ENCODE measurements at places on chromosomes 2 and 18.

GRCh38 chr2:30237239-30237965, 6.1 kb downstream of the LBH start:
- DNase-seq, result no peak

GRCh38 chr2:53751728-53752127, 15.9 kb upstream of the CHAC2 start:
- DNase-seq, result no peak

GRCh38 chr2:18061717-18062116, 183.2 kb downstream of the KCNS3 start:
- no peak for DNase-seq

DNA sequence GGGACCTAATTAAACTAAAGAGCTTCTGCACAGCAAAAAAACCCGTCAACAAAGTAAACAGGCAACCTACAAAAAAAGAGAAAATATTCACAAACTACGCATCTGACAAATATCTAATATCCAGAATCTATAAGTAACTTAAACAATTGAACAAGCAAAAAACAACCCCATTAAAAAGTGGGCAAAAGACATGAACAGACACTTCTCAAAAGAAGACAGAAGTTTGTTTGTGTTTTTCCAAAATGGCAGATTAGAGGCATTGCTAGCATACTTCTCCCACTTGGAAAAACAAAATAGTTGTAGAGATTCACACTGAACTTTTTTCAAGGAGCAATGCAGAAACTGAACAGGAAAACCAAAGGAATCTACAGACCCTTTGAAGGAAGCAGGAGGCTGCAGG, 37.6 kb downstream of the FLACC1 start:
- no peak for DNase-seq

DNA sequence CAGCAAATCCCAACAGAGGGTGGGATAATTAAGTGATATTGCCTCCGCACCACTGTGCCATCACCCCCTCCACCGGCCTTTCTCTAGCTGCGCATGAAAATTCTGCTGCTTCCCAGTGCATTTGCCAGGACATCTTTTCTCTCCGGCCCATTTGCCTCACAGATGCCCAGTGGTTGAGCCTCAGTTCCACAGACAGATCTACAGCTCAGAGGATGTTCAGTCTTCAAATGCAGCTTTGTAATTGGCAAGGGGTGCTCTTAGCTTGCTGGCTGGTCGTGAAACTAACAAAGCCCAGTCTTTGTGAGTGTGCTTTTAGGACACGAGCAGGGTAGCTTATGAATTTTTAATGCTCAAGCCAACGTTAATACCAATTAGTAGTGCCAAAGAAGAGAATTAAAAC, 253.3 kb upstream of the REV1 start:
- DNase-seq, result no peak

DNA sequence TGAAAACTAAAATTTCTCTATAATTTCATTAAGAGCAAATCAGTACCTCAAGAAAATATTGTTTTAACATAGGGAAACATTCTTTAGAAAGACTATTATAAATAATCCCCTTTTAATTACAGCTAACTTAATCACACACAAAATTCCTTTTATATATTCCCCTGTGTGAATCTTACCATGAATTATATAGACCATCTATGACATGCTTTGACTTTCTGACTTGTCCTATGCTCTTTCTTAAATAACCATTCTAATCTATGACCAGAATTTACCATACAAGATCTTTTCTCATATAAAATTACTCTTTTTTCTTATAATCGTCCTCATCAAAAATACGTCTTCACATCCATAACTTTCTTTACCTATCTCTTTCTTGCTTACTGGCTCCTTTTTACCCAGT, 824.2 kb upstream of the FAM98A start:
- DNase-seq, result no peak

DNA sequence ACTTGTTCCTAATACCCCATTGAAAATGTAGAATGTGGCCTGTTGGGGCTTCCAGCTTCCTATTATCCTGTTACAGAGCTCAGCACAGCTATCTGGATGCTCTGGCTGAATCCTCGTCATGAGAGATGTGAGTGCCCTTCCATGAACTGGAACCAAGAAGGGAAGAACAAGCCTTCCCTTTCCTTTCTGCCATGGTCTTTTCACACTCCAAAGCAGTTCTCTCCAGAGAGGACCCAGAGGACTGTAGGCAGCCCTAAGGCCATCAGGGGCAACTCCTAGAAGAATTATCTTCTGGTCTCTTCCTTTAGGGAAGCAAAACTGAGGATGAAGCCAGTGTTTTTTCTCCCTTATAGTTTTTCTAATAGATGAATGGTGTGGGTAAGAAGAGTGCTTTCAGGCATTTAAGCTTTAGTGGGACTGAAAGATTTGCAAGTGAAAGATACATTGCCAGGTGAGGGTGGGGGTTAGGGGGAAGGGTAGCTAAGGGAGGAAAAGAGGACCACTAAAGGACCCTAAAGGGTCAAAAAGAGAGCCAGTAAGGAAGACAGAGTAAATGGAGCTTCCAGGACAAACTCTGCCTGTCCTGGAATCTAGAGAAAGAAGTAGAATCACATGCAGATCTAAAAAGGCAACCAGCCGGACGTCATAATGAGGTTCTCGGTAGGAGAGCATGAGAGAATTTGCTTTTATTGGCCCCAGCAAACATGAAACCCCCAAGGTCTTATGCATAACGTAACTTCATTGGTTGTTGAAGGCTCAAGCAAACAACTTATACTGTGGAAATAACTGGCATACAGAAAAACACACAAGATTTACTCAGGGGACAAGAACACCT, 12.4 kb upstream of the XPO1 start:
- DNase-seq, result no peak

GRCh38 chr2:64946769-64947247, 42.4 kb upstream of the SLC1A4 start:
- no peak for DNase-seq

DNA sequence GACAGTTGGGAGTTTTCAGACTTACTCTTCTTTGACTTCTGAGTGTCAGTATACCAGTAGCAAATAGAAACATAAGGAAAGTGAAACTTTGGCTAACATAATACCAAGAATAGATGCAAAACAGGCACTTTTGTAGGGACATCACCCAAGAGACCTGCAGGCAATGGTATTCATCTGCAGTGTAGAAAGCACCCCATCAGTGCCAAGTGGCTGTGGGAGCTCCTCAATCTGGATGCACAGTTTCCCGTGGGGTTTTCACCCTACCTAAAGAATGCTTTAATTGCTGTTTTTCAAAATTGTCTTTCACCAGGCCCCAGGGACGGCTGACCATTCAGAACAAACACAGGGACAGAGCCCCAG, 96.6 kb upstream of the GPR45 start:
- no peak for DNase-seq

DNA sequence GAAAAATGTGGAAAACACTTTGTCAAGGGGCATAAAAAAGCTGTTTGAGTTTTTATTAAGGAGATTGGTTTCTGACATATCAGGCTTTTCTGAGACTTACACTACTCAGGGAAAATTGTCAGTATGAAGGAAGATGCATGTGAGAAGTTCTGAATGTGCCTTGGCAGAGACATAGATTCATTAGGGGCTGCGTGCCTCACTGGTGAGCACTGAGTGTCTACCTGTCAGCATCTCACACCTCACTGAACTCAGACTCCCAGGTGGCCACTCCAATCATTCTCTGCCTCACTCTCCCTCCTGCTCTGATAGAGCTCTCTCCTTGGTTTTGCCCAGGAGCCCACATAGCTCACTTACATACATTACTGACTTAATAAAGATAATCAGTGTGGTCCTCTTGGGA, 372.6 kb downstream of the LRRTM4 start:
- no peak for DNase-seq

GRCh38 chr2:134253804-134254203, at the start of gene MGAT5:
MGAT5 (plus strand) TSS chr2:134254072; CDS start chr2:134254404, 332 bp downstream.
- DNase-seq, result peak; percentile 79

DNA sequence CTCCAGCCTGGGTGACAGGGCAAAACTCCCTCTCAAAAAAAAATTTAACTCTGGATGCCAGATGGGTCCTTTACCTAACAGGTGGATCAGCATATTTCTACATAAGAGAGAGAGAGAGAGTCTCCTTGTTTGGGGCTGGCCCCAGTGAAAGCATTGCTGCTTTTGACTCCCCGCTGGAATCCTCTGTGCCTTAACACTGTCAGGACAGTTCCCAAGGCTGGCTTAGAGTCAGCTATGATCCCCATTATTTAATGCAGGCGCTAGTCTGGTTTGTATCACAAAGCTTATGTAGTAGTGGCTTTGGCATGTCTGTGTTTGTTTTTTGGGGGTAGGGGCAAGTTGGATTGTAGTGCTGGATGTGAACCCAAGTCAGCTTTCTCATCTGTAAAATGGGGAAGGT, 9.4 kb downstream of the INPP4A start:
- no peak for DNase-seq

DNA sequence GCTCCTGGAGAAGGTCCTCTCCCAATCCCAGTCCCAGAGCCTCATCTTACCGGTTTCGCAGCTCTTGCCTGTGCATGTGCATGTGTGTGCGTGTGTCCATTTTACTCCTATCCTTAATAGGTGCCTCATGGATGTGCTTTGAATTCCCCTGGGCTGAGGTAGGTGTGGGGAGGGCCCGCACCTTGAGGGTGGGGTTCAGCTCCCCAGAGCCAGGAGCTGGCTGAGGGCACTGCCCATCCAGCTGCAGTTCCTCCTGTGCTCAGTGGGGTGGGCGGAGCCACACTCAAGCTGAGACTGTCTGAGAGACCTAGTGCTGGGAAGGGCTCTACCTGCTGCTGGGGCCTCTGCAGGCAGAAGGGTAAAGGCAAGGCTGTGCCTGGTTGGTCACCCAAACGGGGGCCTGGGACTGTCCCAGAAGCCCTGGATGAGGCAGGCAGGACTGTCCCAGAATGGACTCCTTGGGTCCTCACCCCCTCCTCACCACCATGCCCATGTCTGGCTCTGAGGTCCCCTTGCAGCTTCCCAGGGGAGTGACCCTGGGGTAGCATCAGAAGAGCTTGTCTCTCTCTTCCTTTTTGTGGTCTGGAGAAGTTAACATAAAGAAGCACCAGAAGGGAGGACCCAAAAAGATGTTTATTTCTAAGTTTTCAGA, 8.9 kb downstream of the GDF7 start:
- DNase-seq, result no peak

GRCh38 chr2:43001787-43002468, 209.5 kb upstream of the HAAO start:
- no peak for DNase-seq

DNA sequence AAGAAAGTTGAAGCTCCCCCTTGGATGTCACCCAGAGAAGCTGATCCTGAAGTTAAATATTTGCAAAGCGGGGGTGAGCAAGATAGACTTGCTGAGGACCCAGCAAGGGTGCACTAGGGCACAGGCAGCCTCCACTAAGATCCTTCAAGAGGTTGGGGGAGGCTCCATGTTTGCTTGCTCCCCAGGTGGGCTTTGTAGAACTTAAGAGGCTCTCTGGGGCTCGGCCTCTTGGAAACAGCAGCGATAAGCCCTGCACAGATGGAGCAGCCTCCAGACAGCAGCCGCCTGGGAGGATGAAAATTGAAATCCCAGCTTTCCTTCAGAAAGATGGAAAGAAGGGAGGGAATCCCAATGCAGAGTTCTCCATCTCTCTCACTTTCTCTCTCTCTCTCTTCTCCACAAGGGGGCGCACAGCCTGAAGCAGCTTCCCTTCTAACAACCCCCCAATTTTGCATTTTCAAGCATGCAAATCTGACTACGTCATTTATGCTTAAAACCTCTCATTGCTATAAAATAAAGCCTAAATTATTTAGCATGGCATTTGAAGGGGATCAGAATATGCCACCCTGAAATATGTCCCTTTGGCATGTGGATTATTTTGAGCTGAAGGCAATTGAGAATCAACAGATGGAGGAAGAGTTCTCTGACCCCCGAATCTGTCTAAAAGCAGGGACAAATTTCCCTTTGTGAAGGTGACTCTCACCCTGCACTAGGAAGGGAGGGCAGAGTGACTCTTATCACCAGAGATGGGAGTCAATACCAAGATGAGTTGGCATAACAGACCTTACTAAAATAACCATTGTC, 185.7 kb upstream of the KLHL29 start:
- DNase-seq, result no peak

- DNase-seq, result no peak
These were observed 38.3 kb downstream of the SLC40A1 start for GRCh38 chr2:189542145-189542882.

DNA sequence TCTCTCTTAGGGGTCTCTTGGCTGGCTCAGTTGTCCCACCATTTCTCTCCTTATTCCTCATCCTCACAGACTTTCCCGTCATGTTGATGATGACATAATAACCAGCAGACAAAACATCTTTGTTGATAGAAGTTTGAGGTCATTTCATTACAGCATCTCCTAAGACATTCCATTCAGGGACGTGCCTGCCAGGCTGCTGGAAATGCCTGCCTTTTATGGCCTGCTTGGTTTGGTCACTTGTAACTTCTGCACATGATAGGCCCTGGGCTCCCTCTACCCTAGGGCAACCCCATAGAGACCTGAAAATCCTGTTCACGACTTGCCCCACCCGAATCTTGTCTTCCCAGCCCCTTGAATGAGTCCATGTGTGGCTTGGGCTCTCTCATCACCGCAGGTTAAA, 81.7 kb downstream of the SDC1 start:
- DNase-seq, result no peak

- no peak for DNase-seq
These were observed 58.8 kb downstream of the PARD3B start for GRCh38 chr2:204604061-204604460.

GRCh38 chr2:151908204-151908882, 80.1 kb upstream of the ARL5A start:
- DNase-seq, result no peak

GRCh38 chr2:96308248-96308647, 2.9 kb upstream of the SNRNP200 start:
- DNase-seq, result peak; percentile 4

DNA sequence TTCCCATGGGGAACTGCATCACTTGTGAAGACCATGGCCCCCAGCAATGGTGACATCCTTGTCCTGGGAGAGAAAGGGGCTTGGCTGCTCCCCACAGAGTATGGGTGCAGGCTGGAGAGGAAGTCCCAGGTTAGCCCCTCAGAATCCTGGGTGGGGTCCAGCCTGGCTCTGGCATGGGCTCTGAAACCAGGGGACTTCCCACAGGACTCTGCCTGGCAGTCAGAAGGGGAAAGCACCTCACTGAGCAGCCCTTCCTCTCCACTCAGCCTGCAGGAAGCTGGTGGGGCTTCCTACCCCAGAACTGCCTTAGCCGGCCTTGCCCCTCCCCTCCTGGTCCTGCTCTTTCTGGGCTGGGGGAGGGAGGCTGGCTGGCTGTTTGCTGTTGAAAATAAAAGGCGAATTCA, 3.7 kb downstream of the NEURL3 start:
- no peak for DNase-seq

DNA sequence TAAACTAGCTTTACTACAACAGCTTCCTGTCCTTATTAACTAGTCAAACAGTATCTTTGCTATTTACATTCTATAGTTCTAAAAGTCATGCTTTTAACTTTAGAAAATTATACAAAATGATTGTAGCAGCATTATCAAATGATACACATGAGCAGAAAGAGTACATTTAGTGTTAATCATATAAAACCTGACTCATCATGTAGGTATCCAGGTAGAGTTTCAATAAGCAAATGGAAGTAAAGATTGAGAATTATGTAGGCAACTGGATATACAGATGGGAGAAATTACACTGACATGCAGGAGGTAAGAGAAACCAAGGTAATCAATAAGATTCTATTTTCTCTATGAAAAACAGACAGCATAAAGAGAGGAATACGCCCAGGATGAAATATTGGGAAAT, 33.8 kb downstream of the TRIP12 start:
- DNase-seq, result no peak

- DNase-seq, result no peak
These were observed 39.8 kb upstream of the TMEM163 start for GRCh38 chr2:134758633-134759032.

- no peak for DNase-seq
These were observed 123.0 kb upstream of the ARHGAP28 start for GRCh38 chr18:6606411-6607085.

- DNase-seq, result no peak
These were observed 26.3 kb upstream of the YWHAQ start for GRCh38 chr2:9657083-9657482.

Measured in NCI-H1105 (cell line).